ENCODE measurements at places on chromosomes 2 and 18.

DNA sequence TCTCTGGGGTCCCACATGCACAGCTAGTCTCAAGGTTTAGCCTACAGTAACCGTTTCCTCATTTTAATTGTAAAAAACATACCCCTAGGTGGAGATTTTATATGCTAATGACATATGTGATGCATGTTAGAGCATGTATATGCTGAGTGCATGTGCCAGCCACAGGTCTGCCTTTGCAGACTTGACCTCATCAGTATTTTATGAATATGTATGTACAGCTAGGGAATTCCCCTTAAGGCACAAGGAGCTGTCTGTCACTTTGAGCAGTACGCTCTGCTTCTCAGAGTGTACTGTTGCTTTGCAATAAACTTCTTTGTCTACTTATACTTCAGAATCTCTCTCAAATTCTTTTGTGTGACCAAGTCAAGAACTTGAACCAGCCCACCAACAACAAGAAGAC is 131.2 kb upstream of the ERBB4 start:
- no peak for DNase-seq

GRCh38 chr2:16700551-16701259 is 35.1 kb upstream of the CYRIA start:
- no peak for DNase-seq

DNA sequence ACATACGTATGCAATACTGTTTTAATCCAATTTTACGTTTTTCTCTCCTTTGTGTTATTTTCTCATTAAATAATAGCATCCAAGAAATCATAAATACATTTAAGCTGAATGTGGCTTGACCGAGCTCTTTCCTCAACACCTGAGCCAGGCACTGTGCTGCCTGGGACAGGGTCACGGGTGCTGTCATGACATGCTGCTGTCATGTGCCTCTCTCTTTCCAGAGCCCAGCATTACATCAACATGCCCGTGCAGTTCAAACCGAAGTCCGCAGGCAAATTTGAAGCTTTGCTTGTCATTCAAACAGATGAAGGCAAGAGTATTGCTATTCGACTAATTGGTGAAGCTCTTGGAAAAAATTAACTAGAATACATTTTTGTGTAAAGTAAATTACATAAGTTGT is 94.1 kb upstream of the LDLRAD4 start:
- DNase-seq = no peak

DNA sequence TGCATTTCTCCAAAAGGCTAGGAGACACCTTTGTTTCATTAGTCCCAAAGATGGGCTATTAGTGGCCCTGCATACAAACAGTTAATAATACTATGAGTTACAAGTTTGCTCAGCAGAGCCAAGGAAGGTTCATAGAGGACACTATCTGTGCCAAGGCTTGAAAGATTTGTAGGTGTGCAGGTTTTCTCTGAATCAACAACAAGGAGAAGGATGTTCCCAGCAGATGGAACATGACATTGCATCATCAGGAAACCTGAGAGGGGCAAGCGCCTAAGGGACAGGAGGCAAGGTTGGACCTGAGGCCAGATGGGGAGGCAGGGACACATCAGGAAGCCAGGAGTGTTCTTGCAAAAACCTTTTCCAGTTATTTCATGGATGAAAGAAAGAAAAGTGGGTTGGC is 35.4 kb upstream of the STK17B start:
- peak; percentile 24 for DNase-seq

GRCh38 chr2:36355890-36356297 is 316 bp downstream of the CRIM1 start:
- no peak for DNase-seq

DNA sequence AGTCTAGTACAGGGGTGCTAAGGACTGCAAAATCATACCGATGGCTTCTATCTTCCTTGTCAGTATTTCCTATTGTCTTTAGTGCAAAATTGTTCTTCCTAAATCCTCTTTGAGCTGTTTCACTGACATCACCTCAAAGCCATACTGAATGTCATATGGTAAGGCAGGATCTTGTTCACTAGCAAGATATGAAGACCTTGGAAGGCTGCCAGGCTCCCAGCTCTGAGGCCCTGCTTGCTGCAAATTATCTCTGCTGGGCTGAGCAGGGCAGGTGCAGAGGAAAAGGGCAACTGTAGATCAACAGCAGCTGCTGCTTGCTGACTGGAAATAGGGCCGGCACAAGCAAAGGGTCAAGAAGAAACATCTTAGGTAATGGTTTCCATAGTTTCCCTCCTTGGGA is 58.2 kb downstream of the PMAIP1 start:
- peak; percentile 6 for DNase-seq

- peak; percentile 51 for DNase-seq
These were observed 124.8 kb downstream of the NUP35 start for GRCh38 chr2:183248866-183249567.

DNA sequence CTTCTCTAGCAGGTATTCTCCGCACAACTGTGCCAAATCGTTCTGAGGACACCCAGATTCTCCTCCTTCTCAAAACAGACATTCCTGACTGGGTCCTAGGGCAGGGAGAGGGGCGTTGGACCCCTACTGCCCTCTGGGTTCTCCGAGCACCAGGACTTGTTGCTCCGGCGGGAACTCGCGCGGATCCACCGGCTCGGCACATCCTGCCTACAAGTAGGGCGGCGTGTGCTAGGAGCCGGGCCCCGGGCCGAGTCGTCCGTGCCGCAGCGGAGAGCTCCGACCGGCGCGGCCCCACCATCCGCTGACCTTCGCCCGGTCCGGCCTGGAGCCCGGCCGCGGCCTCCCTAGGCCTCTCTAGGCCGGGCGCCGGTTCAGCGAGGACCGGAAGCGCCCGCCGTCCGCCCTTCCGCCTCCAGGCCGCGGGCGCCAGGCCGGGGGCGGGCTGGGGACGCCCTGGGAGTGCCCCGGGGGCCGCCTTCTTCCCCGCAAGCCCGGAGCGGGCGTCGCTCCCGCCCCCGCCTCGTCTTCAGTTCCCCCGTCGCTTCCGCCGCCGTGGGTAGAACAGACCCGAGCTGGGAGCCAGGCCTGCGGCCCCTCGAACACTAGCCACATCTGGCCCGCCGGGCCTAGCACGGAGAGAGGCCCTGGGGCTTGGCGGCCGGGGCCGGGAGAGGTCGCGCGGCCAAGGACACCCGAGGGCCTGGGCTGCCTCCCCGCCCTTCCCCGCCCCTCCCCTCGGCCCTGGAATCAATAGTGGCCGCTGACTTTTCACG is 7.6 kb upstream of the ONECUT2 start:
- DNase-seq = no peak

GRCh38 chr2:241701149-241701398 is 765 bp upstream of the ING5 start:
- no peak for DNase-seq

DNA sequence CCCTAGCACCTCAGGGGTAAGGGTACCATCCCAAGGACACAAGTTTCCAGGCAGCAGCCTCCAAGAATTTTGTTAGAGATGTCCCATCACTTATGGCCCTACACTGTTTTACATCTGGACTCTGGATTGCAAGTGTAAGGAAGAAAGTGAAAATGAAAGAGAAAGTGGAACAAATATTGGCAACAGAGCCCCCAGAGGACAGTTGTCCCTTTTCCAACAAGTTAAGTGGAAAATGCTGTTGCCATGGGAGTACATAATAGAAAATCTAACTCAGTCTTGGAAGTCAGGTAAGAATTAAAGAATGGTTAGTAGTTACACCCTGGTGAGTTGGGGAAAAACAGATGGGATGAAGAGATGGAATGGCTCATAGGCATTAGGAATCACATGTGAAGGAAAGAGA is 50.6 kb downstream of the TTC21B start:
- DNase-seq = peak; percentile 11

DNA sequence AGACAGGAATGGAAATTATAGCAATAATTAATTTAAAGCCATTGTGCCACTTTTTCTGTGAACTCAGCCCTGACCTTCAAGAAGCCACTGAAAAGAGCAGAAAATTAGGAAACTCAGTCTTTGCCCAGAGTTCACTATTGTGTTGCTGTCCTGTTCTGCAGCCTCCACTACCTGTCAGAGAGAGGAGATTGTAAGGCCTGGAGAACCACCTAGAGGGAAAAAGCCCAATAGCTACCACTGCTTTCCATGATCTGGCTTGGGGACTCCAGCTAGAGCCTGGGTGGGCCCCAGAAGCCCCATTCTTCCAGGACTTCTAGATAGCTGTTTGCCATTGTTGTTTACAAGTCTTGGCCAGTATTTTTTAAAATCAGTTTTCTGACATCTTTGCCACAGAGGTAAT is 176.1 kb upstream of the KLF7 start:
- DNase-seq = no peak

- DNase-seq = peak; percentile 67
These were observed 104.0 kb downstream of the COBLL1 start for GRCh38 chr2:164737612-164738081.

- no peak for DNase-seq
These were observed 2.1 kb downstream of the COL6A3 start for GRCh38 chr2:237411683-237412423.

DNA sequence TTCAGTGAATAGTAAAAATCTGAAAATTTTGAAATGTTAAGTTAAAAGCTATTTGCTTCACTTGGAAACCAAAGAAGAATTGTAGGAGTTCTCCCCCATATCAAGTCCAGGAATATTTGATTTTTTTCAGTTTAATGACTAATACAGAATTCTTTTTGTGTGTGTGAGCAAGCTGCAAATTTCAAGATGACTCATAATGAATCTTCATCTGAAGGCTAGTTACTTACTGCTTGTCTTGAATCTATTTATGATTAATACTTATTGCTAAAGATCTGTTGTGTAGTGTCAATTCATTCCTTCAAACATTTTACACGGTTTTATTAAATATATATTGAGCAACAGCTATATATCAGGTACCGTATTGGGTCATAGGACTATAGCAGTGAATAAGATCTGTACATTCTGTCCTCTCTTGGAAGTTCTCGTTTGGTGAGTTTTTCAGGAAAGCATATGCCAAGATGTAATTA is 47.8 kb upstream of the CAVIN2 start:
- DNase-seq = no peak

GRCh38 chr18:63213936-63214671 is 105.5 kb downstream of the BCL2 start:
- DNase-seq = no peak

- DNase-seq = no peak
These were observed 140.9 kb upstream of the CAPN13 start for GRCh38 chr2:30948130-30948529.

DNA sequence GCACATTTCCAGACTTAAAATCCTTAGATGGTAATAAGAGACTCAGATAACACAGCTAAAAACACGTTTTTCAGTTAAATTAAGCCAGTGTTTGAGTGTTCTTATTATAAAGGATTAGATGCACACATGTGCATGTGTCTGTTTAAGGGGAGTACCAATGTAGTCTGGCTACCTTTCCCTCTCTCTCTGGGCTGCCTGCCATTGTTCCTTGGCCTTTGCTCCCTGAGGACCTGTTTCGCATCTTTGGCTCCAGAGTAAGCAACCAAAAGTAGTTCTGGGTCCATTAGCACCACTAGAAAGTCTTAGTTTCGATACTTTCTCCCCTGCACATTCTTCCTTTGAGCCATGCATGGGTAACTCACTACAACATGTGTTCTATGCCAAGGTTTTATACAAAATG is 228.3 kb downstream of the TPGS2 start:
- no peak for DNase-seq

DNA sequence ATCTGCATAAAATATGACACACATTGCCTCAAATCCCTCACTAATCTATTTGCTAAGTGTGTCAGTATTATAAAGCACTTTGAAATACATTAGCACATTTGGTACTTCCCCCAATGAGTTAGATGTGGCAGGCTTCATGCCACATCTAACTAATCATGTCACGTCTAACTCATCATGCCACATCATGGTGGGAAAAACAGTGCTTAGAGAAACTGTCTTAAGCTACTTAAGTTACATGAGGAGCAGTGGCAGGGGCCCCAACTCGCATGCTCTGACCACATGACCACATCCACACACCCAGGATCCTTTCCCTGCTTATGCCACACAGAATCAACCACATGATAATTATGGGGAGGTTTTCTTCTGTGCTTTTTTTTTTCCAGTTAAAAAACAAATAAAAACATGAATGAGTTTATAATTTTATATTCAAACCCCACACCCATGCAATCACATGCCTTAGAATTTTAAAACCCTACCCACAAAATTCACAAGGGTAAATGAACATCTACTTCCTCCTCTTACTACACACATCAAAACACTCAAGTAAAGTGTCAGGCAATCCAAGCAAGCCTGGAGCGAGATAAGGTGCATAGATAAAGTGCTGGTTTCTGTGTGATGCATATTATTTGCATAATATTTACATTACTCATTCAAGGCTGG is 1.6 kb downstream of the ABCA12 start:
- DNase-seq = no peak

DNA sequence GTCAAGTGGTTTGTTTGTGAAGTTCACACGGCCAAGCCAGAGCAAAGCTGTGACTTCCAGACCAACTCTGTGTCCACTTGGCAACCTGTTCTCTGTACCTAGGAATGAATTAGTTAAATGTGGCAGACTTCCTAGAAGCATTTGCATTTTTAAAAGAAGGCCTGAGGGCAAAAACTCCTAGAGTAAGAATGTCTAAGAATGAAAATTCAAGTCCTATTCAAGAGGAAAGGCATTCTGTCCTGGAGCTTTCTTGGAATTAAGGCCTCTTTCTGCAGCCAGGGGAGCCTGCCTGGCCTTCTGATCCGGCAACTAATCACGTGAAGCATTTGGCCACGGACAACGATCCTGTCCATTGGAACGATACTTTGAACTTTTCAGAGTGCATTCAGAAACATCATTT is 155.0 kb downstream of the SETBP1 start:
- DNase-seq = peak; percentile 46

DNA sequence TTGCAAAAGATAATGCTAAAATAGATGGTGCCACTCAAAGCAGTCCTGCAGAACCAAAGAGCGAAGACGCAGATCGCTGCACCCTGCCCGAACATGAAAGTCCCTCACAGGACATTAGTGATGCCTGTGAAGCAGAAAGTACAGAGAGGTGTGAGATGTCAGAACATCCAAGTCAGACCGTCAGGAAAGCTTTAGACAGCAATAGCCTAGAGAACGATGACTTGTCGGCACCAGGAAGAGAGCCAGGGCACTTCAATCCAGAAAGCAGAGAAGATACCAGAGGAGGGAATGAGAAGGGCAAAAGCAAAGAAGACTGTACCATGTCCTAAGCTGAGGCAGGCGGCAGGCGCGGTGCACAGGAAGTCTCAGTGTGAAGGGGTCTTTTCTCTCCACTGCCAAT is 34.8 kb upstream of the RBM44 start:
- no peak for DNase-seq

DNA sequence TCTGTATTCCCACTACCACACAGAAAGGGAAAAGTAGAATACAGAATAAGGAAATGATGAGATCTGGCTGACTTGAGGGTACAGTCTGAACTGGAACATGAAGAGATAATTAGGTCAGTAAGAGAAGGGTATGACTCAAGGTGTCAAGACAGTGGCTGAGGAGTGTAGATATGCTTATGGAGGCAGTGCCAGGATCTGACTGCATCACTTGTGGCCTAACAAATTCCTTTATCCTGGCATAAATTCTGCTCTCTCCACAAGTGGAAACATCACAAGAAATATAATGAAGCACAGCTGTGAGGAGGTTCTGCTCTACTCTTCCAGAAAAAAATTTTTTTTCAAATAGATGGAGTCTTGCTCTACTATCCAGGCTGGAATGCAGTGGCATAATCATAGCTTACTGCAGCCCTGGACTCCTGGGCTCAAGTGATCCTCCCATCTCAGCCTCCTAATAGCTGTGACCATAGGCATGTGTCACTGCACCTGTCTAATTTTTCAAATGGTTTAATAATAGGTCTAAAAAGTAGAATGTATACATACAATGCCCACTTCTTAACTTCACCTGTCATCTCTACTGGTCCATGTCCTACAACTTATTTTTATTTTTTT is 85.3 kb downstream of the C2orf74 start:
- DNase-seq = no peak

Data from pons (tissue), 1 donor.